NCI-H226 (cell line): ENCODE measurements at places on chromosomes 2 and 18.

- no peak for DNase-seq
Observed at GRCh38 chr18:62436636-62437234, 86.1 kb upstream of the ZCCHC2 start.

GRCh38 chr2:14975381-14975780, 342.9 kb downstream of the LRATD1 start:
- no peak for DNase-seq

DNA sequence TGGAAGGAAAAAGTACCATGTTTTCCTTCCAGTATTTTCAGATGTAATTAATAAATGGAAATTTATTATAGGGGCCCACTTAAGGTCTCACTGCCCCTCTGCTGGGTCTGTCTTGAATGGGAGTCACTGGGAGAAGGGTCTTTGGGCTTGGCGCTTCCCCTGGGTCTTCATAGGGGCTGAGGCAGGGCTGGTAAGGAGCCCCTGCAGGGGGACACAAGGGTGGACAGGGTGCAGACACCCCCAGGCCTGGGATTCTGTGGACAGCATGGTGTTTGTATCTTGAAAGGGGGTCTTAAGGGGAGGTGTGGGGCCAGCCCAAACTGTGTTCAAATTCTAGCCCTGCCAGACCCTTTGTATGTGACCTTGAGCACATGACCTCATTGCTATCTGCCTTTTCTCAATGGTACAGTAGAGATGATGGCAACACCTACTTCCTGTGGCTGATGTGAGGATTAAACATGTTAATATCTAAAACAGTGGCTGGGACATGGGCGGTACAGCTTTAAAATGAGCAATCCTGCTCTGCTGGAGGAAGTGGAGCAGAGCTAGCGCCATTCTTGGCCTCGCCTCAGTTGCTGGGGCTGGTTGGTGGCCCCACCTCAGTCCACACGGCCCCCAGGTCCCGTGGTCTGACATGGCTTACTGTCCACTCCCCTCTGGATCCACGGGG, 71.6 kb downstream of the GNAL start:
- DNase-seq = no peak

GRCh38 chr18:7918701-7919100, 351.6 kb downstream of the PTPRM start:
- no peak for DNase-seq

- no peak for DNase-seq
Observed at GRCh38 chr2:165054652-165055051, 99.3 kb upstream of the SLC38A11 start.

DNA sequence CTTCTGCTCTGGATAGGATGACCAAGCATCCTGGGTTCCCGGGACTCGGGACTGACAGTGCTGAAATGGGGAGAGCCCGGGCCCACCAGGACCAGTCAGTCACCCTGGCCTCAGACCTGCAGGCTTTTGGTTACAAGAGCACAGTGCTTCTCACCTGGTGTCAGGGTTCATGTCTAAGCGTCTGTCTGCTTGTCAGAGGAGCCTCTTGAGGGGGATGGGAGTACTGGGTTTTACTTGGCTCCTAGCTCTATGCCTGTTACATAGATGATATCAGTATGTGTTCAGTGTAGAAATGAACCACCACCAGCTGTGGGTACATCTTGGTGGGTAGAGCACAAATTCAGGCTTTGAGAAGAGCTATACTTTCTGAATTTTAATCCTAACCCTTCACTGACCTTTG, 29.9 kb downstream of the PCARE start:
- no peak for DNase-seq
